GM12865 (cell line): ENCODE measurements at places on chromosomes 13 and 19.

GRCh38 chr13:84129966-84130365 is 247.7 kb upstream of the SLITRK1 start:
- no peak for DNase-seq

DNA sequence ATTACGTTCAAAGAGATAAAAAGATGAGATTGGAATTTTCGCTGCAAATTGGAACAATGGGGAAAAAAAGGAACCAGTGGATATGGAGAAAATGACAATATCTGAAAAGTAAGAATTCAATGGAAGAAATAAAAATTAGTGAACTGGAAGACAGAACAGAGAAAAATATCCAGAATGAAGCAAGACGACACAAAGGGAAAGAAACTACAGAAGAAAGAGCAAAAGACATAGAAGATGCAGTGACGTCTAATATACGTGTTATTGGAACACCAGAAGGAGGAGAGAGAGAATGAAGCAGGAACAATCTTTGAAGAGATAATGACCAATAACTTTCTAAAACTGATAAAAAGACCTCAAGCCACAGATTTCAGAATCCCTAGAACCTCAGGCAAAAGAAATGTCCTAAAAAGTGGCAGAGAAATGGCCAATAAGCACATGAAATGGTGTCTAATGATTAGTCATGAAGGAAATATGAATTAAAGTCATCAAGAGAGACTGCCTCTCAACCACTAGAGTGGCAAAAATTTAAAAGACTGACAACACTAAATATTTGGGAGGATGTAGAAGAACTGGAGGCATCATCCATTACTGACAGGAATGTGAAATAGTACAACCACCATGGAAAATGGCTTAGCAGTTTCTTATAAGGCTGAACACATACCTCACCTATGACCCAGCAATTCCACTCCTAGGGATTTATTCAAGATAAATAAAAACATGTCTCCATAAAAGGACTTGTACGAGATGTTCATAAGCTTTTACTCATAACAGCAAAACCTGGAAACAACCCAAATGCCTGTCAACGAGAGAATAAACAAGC is 56.5 kb downstream of the GADD45B start:
- no peak for DNase-seq

- peak; percentile 28 for DNase-seq
Measured at GRCh38 chr19:14305706-14306105, 75.5 kb upstream of the ADGRE5 start.

- DNase-seq = peak; percentile 50
Measured at GRCh38 chr13:113489549-113490495, 689 bp downstream of the DCUN1D2 start.

- no peak for DNase-seq
Measured at GRCh38 chr19:28290963-28291657, 921.8 kb downstream of the UQCRFS1 start.

DNA sequence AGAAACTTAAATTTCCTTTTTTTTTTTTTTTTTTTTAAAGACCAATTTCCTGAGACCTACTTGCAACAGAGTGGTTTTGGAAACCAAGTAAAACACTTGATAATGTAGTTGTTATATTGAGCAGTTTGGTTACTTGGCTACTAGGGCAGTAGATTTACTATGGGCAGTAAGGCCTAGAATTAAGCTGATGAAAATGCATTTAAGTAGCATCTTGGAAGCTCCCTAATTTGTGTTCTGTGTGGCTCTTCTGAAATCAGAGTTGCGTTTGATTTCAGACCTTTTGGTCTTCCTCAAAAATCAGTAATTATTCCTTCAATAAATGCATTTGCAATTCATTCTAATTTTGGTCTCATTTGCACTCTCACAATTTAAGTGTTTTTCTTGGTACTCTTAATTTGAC is 810 bp downstream of the GPR180 start:
- no peak for DNase-seq

DNA sequence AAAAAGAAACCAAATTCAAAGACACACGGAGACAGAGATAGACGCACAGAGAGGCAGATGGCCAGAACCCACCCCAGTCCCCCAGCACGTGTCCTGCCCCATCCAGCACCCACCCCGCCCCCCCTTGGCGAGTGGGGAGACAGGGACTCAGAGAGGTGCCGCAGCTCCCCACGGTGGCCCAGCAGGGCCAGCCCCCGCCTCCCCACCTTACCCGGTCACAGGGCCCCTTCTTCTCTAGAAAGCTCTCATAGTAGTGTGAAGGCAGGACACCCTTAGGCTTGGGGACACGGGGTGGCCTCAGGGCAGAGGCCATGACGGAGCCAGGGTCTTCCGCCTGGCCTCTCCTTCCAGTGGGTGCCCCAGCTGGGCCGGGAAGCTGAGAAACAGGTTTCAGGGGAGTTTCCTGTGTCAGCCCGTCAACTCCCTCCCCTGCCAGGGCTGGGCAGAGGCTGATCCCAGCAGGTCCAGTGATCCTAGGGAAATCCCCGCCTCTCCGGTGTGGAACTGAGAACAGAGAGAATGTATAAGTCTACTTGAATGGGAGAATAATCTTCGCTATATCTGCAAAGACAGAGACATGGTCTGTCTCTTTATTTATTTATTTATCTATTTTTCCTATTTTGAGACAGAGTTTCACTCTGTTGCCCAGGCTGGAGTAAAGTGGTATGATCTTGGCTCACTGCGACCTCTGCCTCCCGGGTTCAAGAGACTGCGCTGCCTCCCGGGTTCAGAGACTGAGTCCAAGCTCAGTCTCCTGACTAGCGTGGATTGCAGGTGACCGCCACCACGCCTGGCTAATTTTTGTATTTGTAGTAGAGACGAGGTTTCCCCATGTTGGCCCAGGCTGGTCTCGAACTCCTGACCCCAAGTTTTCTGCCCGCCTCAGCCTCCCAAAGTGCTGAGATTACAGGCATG is at the start of gene STAP2:
STAP2 (minus strand) TSS at position 387 of the 915 bp plus-strand sequence; CDS start at position 313, 74 bp downstream.
- DNase-seq = peak; percentile 70

DNA sequence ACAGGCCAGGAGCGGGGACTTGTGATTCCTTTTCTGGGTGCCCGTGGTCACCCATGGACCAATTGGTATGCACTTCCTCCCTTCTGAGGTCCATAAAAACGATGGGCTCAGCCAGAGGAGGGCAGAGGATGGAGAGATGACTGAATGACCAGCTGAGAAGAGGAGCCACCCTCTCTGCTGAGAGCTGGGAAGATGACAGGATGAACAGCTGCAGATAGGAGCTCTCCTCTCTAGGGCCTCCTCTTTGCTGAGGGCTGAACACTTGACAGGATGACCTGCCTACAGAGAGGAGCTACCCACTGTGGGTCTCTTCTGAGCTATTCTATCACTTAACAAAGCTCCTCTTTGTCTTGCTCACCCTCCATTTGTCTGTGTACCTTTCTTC is 4.1 kb downstream of the IGFL4 start:
- no peak for DNase-seq

- DNase-seq = no peak
Measured at GRCh38 chr19:5988517-5989387, 10.8 kb upstream of the RANBP3 start.

GRCh38 chr13:60925686-60926085 is 490.0 kb downstream of the PCDH20 start:
- DNase-seq = no peak

DNA sequence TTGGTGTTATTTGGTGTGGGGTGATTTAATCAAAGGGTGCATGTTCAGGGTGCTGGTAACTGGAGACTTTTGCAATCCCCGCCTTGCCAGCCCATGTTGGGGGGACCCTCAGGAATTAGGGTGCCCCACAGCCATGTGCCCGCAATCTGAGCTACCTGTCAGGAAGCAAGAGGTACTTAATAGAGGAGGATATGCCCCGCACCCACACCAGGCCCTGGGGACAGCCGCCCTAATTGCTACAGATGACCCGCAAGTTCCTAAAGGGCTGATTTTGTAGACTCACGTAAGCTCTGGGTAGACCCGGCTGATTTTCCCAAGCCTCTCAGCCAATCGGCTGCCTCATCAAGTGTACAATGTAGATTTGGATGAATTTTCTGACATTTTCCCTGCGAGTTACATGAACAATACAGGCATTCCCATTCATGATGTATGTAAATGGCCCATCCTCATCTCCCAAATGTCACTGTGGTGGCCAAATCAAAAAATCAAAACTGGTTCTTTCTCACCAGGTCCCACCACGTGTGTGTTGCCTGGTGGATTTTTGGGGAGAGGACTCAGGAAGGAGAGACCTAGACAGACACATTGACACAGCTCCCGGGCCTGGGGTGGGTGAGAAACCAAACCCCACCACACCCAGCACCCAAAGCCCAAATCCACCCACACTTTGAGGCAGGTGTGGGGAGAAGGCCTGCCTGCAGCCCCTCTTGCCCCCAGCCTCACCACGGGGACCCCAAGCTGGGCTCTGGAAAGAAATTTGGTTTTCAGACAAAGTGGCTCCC is 119.2 kb upstream of the SPACA7 start:
- no peak for DNase-seq

- no peak for DNase-seq
Measured at GRCh38 chr19:1361601-1362386, 21.9 kb upstream of the NDUFS7 start.
